Trophoblast cell (in vitro differentiated cells and primary cell): ENCODE measurements at places on chromosomes 3 and 15.

DNA sequence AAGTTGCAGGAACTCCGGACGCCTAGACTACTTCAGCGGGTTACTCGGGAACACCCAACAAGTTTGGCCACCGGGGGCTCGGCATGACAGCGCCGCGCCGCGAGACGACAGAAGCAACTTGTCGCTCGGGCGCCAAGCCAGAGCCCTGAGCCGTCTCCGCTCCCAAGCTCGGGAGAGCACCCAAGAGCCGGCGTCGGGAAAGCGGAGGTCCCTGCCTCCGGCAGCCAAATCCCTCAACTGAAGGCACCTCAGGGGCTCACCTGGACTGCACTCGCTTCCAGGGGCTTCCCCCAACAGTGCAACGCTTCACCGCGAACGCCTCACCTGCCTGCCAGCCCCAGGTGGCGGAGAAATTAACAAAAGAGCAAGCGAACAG lies 640 bp downstream of the MB21D2 start:
- peak; percentile 73 for DNase-seq

DNA sequence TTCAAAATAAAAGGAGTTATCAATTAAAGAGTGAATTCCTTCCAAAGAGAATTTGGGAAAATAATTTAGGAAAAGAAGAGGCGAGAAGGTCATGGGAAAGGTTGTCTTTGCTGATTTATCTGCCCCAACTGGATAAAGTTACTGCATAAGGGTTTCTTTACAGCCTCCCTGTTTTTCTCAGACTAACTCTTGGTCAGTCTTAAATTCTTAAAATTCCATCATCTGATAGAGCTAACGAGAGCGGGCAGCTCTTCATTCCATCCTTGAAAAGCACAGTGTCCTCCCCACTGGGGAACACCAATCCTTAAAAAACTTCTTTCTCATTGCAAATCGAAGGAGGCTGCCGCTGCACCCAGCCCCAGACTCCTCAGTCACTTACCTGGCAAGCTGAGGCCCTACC lies 107.2 kb downstream of the PGPEP1L start:
- DNase-seq: peak; percentile 66

- DNase-seq: no peak
Measured at GRCh38 chr15:98581715-98582114, 66.6 kb upstream of the IGF1R start.

DNA sequence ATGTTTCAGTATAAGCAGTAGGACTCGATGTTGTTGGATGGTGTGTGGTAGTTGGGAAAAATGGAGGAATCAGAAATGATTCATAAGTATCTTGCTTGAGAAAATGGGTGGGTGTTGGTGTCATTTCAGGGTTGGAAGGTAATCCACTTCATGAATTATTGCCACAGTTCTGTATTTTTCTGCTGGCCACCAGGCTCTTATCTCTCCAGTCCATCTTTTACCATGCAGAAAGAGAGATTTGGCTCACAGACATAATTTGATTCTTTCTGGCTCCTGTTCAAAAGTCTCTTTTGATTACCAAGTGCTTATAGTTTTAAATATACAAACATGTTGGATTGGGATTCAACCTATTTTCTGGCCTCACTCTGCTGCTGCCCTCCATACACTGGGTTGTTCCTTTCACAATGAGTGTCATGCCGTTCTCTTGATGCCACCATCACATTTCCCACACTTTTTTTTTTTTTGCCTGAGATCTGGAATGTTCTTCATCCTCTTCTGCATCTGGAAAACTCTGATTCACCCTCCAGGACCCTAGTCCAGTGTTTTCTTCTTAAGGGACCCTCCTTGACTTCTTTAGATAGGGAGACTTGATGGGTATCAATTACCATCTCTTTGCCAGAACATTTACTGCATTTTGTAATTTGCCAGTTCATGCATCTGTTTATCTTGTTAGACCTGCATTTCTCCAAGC lies 69.4 kb upstream of the GAP43 start:
- DNase-seq: no peak

GRCh38 chr3:59180006-59180405 lies 130.2 kb upstream of the CFAP20DC start:
- no peak for DNase-seq

GRCh38 chr3:56302417-56302816 lies 165.8 kb downstream of the ERC2 start:
- no peak for DNase-seq

DNA sequence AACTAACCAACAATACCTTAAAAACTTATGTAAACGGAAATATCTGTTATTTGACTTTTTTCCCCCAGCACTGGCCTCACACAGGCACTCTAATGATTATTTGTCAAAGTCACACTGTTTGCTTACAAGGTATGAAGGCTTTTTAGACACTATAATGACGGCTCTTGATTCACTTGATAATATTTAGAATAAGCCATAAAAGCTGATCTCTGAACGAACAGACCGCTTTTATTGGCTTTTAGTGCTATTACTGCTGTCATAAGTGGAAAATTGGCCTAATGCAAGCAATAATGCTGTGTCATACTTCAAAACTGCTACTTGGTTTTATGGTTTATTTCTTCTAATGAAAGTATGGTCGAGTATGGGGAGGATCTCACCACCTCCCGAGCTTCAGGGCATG lies 35.1 kb downstream of the MDFIC2 start:
- no peak for DNase-seq

DNA sequence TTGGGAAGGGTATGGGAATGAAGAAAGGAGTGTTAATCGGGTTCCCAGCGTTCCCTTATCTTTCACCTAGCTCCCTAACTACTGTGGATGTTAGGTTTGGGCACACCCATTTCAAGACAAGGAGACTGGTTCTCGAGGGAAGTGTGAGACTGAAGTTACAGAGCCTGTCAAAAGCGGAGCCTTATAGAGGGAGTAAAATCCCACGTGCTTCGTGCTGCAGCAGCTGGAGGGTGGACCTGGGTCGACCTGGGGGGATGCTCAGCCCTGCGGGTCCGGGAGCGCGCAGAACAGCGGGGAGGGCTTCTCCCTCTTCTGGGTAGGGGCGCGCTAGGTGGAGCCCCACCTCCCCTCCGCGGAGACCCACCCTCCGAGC lies 314 bp upstream of the TMED3 start:
- DNase-seq: peak; percentile 36

GRCh38 chr3:117540597-117540996 lies 831.0 kb downstream of the TUSC7 start:
- no peak for DNase-seq

DNA sequence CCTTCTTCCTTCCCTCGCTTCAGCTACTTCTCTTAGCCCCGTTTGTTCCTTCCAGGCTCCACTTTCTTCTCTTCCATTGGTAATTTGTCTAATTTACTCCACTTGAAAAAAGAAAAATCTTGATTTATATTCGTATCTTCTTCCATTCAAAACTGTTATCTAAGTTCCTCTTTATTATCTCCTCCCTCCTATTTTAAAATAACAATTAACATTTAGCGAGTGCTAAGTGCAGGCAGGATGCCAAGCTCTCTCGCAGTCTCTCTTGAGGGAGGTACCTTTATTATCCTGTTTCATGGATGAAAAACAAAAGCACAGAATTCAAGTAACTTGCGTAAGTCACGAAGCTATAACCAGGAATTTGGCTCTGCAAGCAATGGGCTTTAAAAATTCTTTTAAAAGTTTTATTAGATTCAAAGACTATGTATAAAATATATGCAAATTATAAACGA lies 418.9 kb upstream of the NAALADL2 start:
- DNase-seq: peak; percentile 6

- no peak for DNase-seq
Measured at GRCh38 chr3:123406598-123406997, 42.3 kb downstream of the ADCY5 start.

- no peak for DNase-seq
Measured at GRCh38 chr15:29150515-29151483, 118.8 kb downstream of the NSMCE3 start.

DNA sequence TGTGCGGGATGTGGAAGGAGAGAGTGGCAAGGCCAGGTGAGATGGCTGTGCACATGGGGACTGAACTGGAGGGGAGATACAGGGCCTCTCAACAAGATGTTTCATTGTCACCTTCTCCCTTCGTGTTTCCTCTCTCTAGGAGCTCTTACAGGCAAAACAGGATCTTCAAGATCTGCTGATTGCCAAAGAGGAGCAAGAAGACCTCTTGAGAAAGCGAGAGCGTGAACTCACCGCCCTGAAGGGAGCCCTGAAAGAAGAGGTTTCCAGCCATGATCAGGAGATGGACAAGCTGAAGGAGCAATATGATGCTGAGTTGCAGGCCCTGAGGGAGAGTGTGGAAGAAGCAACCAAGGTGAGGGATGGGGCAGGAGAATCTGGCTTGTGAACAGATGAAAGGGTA lies 85.2 kb downstream of the CGNL1 start:
- no peak for DNase-seq

GRCh38 chr15:28037969-28038590 lies 61.0 kb downstream of the OCA2 start:
- no peak for DNase-seq

DNA sequence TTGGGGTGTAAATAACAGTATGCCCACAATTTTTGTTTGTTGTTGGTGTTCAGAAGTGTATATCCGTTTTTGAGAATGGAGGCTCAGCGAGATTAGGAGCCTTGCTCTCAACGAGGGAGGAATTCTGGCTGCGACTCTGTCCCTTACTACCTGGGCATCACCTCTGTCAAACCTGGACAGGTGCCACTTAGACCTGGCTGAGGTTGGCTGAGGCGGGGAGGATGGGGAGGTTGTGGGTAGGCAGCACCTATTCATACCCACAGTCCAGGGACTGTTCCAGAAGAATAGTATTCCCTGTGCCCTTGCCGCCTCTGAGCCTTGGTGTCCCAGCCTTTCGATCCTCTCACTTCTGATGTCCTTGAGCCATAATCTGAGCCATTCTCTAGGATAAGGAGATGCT lies 99.9 kb downstream of the LINGO1 start:
- no peak for DNase-seq

DNA sequence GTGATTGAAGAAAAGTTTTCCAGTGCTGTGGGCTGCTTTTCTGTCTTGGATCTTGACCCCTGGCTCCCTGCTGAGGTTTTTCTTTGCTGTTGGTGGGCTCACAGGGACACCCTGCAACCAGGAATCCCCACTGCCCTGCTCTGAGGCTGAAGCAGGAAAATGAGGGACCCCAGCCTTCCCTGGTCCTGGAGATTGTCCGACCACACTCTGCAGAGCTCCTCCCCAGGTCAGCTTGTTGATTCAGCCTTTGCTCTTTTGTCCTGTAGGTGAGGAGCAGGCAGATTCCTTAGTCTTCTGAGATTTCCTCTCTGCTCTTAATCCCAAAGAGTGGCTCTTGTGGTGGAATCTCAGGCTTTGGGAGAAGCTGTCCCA lies 194.5 kb downstream of the RPLP1 start:
- DNase-seq: no peak

- DNase-seq: no peak
Measured at GRCh38 chr15:66936109-66936860, 129.1 kb upstream of the SMAD3 start.

GRCh38 chr15:80887148-80887547 lies 102.5 kb downstream of the MESD start:
- DNase-seq: no peak

- no peak for DNase-seq
Measured at GRCh38 chr15:64373360-64373759, 7.9 kb downstream of the PCLAF start.

- no peak for DNase-seq
Measured at GRCh38 chr15:36914466-36914865, 185.9 kb downstream of the MEIS2 start.

GRCh38 chr3:10763817-10764258 lies 52.2 kb upstream of the SLC6A11 start:
- DNase-seq: no peak

DNA sequence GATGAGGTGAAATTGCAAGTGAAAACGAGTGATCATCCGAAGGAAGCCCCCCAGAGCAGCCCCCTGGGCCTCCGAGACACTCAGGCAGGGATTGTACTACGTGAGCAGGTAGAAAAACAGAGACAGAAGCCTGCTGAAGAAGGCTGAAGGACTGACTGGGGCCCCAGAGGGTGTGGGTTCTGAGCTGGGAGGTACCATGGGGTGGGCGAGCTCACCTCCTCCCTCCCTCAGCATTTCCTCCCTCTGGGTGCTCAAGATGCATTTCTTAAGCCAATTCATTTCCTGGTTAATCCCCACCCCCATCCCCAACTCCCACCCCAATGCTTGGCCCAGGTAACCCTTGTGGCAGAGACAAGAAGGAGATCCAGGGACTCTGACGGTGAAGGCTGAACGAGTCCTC lies 108.7 kb downstream of the BDH1 start:
- no peak for DNase-seq

DNA sequence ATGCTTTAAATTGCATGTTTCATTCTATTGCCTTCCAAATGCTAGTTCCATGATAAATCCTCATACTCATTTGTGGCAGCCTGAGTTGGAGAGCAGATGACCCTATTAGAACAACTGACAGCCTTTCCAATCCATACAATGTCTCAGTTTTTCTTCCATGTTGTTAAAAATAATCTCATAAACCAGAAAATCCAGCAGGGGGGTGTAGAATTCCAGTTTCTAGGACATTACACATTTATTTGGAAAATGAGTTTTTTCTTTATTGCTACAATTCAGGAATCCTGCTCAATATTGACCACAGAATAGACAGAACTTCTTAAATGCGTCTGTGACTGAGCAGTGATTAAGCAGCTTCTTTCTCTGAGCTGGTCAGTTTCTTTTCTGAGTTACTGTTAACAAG lies 174.2 kb upstream of the ATP10A start:
- DNase-seq: no peak

DNA sequence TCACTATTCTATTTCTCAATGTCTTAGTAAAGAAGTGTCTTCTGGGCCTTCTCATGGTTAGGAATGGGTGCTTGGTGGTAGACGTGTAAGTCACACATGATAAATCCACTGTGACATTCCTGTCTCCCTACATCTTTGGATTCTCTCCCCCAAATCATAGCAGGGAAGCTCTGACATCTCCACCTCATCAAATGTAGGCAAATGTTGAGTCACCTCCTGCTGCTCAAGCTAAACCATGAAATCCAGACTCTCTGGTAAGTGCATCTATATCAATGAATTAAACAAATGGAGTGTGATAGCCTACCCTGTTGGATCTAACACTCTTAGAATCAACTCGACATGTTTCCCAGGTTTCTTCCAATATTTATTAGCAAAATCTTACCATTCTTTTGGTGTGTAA lies 42.8 kb upstream of the RPL35A start:
- no peak for DNase-seq

DNA sequence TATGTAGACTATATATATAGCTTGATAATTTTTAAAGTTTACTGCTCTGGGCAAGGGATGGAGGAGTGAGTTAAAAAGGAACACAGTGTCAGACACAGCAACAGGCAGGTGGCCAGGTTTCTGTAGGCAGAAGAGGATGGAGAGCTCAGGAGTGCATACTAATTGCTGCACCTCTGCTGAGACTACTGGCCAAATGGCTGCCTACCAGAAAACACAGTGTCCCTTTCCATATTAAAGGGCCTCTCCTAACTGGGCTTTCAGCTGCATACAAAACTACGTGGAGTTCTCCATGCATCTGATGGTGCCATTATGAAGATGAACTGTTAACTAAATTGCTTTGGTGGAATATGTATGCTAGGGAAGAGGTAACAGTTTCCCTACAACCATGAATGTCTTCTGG lies 1.8 kb downstream of the ATP13A4 start:
- peak; percentile 20 for DNase-seq

- peak; percentile 36 for DNase-seq
Measured at GRCh38 chr3:53137835-53138446, 7.7 kb upstream of the RFT1 start.
